Naive thymus-derived CD4-positive, alpha-beta T cell (primary cell): ENCODE measurements at places on chromosomes 4 and X. TPM values are rescaled to one million over a fixed set of nuclear protein-coding genes. Genes with fewer than 3 reads are reported as not detected.

- no peak for DNase-seq
These were observed 32.3 kb upstream of the C4orf50 start for GRCh38 chr4:6050551-6050950.

GRCh38 chr4:145895056-145895455, 43.6 kb downstream of the ZNF827 start:
- no peak for DNase-seq

GRCh38 chrX:38807873-38808272, 6.6 kb downstream of the MID1IP1 start:
- no peak for DNase-seq

DNA sequence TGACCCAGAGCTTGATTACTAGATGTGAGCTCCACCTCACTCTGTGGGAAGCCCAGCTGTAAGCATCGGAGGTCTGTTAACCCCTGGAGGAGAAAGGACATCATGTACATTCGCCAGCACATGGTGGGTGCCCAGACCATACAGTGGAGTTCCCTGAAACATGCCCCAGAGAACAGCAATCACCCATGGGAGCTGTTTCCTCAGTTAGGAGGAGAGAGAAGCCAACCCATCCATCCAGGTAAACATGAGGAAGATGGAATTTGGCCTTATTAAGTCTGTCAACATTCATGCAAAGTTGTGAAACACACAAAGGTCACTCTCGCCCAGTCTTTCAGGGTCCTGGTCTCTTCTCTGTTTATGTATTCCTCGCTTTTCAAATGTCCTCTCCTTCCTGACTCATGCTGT, 354.7 kb downstream of the ANK2 start:
- no peak for DNase-seq

DNA sequence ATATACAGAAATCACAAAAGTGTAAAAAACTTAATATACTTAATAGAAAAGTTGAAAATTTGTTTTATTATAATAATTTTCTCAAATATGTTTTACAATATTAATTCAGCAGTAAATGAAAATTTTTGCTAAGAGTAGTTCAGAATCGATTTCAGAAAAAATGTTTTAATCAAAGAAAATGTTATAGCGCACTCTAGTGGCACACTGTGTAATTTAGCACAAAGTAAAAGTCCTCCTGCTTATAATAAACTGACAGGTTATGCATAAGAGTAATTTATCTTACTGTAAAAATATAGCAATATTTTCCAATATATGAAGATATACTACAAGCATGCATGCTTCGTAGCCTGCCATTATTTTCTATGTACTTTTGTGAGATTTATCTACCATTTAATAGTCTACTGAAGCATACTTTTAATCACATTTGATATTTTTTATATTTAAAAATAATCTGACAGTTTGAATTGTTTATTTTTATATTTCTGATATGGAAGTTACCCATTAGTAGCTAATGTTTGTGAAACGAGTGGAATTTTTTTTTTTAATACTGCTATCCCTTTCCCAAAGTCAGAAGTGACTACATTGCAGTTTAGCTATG, 217.9 kb upstream of the KLHL4 start:
- DNase-seq, result no peak

DNA sequence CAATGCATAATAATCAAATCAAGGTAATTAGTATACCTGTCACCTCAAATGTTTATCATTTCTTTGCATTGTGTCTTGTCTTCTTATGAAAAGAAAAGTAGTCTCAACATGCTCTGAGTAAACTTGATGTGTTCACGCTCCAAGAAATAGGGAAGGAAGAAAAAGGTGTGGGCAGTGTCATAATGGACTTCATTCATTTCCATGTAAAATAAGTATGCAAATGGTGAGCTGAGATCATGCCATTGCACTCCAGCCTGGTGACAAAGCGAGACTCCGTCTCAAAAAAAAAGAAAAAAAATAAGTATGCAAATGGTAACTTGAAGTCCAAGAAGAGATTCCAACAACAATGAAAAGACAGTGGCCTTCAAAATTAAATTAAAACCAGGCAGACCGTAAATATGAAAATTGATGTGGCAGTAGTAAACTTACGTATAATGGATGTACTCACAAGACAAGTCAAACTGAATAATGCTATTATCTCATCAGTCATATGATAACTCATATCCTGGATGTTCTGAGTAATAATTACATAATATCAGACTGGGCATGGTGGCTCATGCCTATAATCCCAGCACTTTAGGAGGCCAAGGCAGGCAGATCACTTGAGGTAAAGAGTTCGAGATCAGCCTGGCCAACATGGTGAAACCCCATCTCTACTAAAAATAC, 6.0 kb upstream of the CWH43 start:
- DNase-seq, result no peak

DNA sequence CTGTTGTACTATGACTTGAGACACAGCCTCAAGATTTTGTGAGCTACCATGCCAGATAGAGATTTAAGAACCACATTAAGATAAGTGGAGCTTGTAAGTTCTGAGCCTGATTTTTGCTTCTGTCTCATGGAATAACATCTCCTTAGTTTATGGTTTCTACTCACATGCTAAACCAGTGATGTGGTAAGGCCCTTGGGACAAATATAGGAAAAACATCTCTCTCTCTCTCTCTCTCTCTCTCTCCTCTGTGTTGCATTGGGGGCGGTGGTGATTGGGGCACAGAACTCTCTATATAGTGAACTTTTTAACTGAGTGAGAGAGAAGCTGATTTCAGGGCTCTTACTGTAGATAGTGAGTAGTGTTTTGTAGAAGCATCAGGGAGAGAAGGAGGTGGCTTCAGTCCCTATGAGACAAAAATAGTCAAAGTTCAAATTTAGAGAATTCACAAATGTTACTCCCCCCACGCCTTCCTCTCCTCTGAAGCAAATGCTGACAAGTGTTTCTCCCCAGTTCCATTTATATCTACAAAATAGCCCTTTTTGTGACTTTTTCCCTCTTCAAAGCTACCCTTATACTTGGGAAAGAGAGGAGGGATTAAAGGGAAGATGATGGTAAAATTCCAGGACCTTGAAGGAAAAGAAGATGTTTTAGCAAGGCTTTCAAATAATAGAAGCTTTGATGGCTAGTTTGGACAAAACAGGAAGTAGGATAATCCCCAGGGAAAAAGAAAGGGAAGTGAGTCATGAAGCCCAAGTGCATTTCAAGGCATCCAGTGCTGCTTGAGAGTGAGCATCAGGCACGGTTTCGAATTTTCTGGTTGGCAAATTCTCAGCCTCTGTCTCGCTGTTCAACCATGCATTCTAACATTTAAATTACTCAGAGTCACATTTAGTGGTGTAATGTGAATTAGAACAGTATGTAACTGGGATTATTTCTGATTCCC, 134.3 kb upstream of the AP1S2 start:
- no peak for DNase-seq

DNA sequence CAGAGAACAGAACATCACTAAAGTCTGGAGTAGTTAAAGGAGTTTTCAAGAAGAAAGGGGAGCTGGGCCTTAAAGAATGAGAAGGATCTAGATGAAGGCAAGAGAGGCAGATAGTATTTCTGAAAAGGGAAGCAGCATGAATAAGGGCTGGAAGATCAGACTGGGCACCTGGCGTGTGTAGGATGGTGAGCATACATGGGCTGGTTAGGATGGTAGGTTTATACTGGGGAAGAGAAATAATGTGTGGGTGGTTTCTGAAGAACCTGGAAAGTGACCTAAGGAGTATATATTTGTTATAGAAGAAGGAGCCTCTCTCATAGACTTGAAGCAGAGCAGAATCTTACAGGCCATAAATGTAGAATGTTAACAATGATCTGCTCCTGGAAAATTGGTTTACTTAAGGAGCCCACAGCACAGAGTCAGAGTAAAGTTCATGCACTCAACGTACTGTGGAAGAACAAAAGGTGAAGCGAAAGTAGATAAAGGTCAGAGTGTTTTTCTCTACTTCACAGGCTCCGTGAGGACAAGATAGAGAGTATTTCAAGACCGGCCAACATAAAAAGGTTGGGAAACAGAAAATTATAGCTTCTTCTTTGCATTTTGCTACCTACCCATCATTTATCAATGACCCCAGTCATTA, 35.8 kb downstream of the MBNL3 start:
- no peak for DNase-seq

- no peak for DNase-seq
These were observed 215.7 kb downstream of the STK32B start for GRCh38 chr4:5266991-5267390.

DNA sequence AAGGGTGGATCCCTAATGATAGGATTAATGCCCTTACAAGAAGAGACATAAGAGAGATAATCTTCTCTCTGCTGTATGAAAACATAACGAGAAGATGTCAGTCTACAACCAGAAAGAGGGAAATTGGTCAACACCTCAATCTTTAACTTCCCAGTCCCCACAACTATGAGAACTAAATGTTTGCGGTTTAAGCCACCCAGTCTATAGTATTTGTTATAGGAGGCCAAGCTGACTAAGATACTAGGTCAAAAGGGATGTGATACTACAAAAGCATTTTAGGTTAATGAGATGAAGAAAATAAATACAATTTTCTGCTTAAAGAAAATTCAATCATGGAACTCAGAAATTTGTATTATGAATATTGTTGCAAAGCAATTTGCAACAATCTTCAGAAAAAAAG, 55.4 kb upstream of the LHFPL1 start:
- DNase-seq, result no peak

- no peak for DNase-seq
These were observed 851.6 kb downstream of the PDHA2 start for GRCh38 chr4:96691521-96691920.

DNA sequence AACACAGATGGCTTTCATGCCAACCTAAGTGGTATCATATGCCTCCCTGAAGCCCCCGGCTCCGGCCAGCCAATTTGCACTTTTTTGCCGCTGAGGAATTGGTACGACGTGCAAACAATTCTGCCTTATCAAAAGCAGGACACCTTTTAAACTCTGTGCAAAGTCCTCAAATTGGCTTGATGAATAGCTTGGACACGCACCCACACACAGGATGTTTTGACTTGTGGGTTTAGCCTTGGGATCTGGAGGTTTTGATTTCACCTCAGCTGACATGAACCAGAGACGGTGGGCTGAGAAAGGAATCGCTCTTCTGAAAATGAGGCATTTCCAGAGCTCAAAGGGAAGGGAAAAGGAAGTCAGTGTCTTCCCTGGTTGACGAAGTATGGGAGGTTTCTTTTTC, 110.8 kb upstream of the SHOX start:
- no peak for DNase-seq

DNA sequence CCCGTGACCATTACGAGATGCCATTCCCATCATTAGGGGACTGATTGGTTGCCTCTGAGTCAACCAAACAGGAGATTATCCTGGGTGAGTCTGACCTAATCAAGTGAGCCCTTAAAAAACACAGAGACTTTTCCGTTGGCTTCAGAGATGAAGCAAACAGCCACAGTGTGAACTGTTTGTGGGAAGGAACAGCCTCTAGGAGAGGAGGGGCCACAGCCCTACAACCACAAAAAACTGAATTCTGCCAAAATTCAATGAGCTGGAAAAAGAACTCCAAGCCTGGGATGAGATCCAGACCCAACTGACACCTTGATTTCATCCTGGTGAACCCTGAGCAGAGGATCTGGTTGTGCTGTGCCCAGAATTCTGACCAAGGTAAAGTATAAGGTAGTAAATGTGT, 31.3 kb upstream of the TBL1X start:
- DNase-seq, result no peak

DNA sequence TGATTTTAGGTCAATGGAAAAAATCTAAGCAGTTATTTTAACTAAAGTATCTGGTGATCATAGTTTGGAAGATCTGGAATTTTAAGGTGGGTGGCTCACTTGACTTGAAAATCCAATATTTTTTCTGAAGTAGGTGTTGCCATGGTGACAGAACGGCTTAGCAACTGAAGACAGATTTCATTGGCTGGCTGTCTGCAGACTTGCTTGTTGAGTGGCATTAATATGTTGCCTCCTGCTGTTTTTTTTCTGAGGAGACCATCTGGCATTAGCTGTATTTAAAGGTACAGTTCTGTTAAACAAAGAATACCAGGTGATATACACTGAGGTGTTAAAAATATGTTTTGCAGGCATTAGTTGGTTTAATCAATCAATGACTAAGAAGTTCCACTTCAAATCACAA, 19.8 kb downstream of the CPE start:
- DNase-seq, result no peak

- DNase-seq, result no peak
These were observed 12.3 kb downstream of the CASP3 start for GRCh38 chr4:184636897-184637296.

DNA sequence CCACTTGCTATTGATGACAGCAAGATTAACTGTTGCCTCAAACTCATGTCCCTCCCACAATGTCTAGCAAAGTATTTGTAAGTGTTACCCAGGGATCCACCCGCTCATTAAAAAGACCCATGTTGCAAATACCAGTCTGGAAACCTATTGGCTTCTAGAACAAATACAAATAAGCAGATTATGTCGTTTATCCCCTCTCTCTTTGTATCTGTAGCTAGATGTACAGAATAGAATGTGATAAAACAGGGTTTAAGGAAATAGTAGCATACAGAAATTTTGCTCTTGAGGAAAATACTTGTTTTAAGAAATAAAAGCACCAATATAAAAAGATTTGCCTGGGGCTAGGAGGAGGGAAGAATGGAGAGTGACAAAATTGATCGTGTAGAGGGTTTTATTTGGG, 142.7 kb upstream of the ZIC3 start:
- no peak for DNase-seq

GRCh38 chr4:161208564-161208963, 955.2 kb downstream of the FSTL5 start:
- no peak for DNase-seq

GRCh38 chrX:149205937-149206336, 299.2 kb downstream of the IDS start:
- no peak for DNase-seq

- DNase-seq, result no peak
These were observed 358.3 kb upstream of the BOD1L1 start for GRCh38 chr4:13985837-13986236.

DNA sequence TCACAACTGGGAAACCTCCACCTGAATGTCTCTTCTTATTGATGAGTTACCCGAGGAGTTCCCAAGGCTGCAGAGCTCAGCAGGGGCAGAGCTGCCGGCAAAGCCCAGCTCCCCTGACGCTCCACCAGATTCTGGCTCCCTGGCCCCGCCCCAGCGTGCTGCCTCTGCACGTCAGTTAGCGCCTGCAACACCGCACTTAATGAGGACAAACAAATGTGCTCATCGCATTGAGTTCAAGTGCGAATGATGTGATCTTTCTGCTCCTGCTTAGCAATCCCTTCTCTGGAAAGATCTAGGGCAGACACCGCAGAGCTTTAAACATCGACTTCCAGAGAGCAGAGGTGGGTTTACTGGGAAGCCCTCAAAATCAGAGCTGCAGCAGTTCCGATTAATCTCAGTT, 55.5 kb upstream of the FBXW7 start:
- DNase-seq, result peak; percentile 19

- DNase-seq, result peak; percentile 79
These were observed 29.2 kb upstream of the ASMTL start for GRCh38 chrX:1481636-1482529.

The SLC10A6 gene
- polyA plus RNA-seq, result not detected

The GPR119 gene
- polyA plus RNA-seq, result not detected

The HS6ST2 gene
- not detected for polyA plus RNA-seq

The MAGEA6 gene
- polyA plus RNA-seq, result not detected

The ZCCHC18 gene
- polyA plus RNA-seq, result 0.83 TPM

The SLC9B1 gene
- 1.7 TPM for polyA plus RNA-seq

The NPNT gene
- not detected for polyA plus RNA-seq

The KLHL4 gene
- polyA plus RNA-seq, result 0.02 TPM

The SLC6A14 gene
- polyA plus RNA-seq, result not detected

The ACE2 gene
- not detected for polyA plus RNA-seq

The ARHGEF9 gene
- polyA plus RNA-seq, result 9.6 TPM

The FLNA gene
- 333 TPM for polyA plus RNA-seq
